ENCODE measurements at places on chromosomes 5 and 9.

- no peak for DNase-seq
Measured at GRCh38 chr9:61673664-61674381, 484.0 kb downstream of the SPATA31A7 start.

GRCh38 chr5:141800617-141801016 lies 77.6 kb downstream of the PCDH1 start:
- DNase-seq: no peak

DNA sequence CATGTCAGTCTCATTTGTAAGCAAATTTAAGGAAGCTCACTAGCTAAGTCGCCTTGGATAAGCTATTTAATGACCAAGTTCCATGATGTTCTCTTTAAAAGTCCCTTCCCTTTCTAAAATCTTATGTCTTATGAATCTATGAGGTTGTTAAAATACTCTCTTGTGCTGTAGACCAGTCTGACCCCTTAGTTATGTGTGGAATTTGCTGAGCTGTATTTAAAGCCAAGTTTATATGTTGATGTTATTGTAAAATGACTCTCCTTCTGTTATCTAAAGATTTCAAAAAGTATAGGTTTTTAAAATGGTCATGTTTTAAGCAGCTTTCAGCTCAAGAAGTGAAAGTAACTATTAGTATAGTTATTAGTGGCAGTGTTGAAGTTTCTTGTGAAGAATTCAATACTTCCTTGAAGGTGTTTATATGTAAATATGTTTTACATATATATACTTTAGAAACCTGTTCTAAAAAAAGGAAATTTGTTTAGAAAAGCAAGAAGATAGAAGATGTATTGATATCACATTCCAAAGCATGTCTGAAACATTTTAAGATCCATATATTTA lies 92.2 kb downstream of the CDC42SE2 start:
- no peak for DNase-seq

- DNase-seq: no peak
Measured at GRCh38 chr5:6634306-6634705, 1.1 kb downstream of the SRD5A1 start.

DNA sequence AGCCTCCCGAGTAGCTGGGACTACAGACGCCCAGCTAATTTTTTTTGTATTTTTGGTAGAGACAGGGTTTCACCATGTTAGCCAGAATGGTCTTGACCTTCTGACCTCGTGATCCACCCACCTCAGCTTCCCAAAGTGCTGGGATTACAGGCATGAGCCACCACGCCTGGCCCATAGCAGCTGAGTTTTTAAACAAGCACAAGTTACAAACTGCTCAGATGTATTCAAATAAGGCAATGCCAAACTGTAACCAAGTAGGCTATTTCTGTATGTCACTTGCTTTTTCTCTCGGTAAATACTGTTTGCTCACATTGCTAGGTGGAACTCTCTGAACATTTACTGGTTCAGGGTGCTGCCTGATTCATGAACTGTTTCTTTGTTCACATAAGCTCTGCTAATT lies 799.3 kb upstream of the NUDT12 start:
- no peak for DNase-seq

DNA sequence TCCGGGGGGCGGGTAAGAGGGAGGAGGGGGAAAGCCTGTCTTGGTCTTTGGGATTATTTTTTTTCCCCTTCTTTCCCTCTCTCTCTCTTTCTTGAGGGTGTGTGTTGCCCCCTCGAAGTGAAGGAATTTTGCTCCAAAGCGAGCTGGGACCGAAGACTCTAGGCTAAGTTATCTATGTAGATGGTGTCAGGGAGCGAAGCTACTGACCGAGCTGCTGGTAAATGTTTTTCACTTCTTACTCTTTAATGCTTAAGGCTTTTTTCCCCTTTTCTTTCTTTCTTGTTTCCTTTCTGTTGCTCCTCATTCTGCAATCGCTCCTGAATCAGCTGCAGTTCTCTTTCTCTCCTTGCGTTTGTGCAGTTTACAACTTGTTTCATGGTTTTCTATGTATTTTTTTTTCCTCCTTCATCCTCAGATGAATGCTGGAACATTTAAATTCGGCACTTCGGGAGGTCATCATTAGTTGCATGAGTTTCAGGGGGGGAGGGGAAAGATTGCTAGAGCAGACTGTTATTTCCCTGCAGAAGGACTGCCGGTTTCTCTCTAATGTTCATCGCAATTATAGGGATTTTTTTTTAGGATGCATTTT lies 1312.0 kb upstream of the WWC1 start:
- no peak for DNase-seq

DNA sequence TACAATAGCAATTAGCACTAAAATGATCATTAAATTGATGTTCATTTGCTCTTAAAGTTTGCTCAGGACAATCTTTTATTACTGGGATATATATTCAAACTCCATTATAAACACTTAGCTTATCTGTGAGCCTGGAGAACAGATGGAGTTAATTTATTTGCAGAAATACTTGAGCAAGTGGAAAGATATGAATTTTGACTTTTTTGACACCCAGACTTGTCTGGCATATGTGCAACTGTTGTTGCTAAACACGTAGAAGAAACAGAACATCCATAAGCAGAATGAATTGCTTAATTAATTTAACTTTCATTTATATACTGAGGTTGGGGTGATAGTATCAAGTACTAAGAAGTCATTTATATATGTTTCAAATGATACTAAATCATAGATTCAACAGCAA lies 820.7 kb upstream of the TYRP1 start:
- no peak for DNase-seq

GRCh38 chr9:105255421-105255820 lies 11.0 kb downstream of the SLC44A1 start:
- DNase-seq: no peak

- no peak for DNase-seq
Measured at GRCh38 chr9:130211548-130212226, 39.5 kb downstream of the NCS1 start.

DNA sequence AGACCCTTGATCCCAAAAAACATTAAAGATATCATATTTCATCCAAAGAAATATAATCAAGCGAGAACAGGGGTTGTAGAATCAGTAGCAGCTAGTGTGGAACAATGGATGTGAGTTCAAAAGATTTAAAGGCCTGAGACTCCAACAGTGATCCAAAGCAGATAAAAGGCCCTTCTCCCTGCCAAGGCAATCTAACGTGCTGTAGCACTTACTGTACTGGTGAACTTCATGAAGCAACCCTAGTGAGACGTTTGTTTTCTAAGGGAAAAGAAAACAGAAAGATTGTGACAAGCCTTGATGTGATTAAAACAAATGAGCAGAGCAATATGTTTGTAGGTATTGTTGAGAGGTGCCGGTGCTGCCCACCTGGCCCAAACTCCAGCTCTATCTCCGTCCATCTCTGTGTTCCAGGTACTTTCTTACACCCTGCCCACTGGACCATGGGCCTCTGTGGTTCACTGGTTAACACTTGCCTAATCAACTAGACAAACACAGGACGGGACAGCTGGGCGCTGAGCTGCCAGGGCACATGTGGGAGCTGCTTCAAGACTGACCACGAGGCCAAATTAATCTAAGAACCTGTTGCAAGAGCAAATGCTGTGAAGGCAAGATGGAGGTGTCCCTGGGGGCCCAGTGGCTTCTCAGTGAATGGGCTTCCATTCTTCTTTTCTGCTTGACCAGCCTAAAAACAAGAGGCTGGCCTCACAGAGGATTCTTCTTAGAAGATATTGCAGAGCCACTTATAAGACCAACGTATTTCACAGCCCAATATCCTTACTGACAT lies 265.5 kb downstream of the CWC27 start:
- no peak for DNase-seq

DNA sequence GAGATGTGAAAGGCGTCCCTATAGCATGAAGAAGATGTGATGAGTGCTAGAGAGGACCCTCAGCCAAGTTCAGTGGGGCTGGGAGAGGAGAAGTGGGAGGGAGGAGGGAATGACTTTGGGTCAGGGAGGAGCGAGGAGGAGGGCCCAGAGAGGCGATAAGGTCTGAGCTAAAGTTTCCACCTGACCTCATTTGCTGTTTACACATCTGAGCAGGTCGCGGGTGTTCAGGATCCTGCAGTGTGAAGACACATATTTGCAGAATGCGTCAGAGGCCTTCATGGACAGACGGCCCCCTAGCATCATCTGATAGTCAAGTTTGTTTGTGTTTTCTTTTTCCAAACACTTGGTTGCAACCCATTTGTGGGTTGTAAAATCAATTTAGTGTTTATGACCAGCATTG lies 18.9 kb upstream of the IGFBPL1 start:
- DNase-seq: no peak

- no peak for DNase-seq
Measured at GRCh38 chr5:39400713-39401578, 23.8 kb downstream of the DAB2 start.

DNA sequence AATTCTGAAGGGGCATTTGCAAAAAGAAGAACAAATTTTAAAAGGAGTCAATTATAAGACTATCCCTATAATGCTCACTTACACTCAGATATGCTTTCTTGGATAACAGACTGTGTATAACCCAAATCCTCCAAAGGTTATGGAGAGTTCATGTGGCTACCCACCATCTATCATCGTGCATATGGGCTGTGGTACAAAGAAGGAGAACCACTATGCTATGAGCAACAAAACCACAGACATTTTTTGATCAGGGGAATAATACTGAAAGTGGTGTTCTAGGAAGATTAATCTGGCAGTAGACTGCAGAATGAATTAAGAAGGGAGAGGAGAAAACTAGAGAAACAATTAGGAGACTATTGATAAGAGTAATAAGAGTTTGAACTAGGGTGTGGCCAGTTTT lies 16.8 kb downstream of the NR3C1 start:
- no peak for DNase-seq

GRCh38 chr9:99130069-99130468 lies 25.2 kb downstream of the TGFBR1 start:
- no peak for DNase-seq

DNA sequence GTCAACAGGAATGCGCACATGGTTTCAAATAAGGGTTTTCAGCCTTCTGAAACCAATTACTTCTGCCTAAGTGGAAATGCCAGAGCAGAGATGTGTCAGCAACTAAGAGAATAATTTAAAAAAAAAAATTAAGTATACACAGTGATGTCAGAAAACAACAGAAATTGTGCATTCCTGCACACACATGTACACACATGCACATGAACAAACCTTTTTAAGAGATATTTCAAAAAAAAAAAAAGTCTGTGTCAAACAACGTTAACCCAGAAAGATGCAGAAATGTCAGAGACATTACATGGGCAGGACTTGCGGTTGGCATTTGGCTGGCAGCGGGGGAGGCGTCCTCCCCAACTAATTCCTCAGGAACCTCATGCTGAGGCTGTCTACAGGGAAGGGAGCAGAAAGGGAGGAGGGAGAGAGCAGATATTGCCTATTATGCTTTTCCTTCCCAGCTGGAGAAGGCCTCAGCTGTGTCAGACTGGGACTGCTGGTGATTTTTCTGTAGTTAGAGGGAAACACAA lies 536.9 kb upstream of the WWC1 start:
- no peak for DNase-seq

GRCh38 chr5:173314166-173314952 lies 13.9 kb downstream of the STC2 start:
- DNase-seq: no peak

DNA sequence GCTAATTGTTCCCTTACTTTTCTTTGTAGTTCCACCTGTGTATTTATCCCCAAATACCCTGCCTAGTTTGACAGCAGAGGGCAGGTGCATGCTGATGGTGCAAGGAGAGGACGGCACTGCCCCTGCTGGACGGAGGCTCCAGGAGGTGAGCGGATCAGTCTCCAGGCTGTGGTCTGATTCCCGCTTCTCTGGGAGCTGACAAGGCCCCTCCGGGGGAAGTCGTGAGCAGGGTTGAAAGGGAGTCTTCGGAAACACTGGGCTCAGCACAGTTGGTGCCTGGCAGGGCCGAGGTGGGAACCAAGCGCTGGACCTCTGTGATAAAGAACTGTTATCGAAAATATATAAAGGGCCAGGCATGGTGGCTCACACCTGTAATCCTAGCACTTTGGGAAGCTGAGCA lies 52.9 kb downstream of the RASGEF1C start:
- DNase-seq: no peak

DNA sequence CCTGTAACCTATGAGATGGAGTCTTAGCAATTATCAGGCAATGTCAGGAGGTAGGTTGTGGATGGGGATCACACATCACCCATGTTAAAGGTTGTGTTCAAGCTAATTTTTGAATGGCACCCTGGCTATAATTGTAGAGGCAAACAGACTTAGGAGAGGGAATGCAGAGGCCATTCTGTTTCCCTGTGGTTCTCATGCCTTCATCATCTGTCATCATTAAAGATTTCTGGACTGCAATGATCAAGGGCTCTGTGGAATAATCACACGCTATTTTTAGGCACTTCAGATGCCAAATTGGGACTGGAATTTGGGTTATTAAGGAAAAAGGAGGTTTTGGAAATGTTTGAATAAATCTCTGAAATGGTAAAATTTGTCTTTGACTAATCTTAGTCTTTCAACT lies 1065.4 kb downstream of the TAF11L14 start:
- no peak for DNase-seq

DNA sequence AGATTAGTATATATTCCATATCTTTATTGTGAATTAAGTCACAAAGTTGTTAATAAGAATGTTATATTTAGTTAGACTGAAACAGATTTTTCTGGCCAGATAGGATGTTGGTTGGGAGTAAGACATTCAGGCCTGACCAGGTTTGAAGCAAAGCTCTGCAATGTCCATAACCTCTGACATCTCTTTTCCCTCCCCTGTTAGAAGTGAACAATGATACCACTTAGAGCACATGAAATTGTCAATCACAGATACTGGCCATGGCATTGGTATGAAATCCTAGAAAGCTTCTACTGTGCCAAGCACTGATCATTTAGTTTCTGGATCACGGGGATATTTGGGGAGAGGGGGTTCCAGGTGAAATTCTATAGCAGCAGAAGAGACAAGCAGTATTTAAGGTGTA lies 1455.1 kb upstream of the CDH9 start:
- no peak for DNase-seq

- no peak for DNase-seq
Measured at GRCh38 chr5:79689541-79690466, at the start of gene CMYA5. CMYA5 (plus strand) TSS chr5:79689836; CDS start chr5:79689908, 72 bp downstream.

- DNase-seq: no peak
Measured at GRCh38 chr5:160044391-160044804, 35.5 kb downstream of the TTC1 start.

DNA sequence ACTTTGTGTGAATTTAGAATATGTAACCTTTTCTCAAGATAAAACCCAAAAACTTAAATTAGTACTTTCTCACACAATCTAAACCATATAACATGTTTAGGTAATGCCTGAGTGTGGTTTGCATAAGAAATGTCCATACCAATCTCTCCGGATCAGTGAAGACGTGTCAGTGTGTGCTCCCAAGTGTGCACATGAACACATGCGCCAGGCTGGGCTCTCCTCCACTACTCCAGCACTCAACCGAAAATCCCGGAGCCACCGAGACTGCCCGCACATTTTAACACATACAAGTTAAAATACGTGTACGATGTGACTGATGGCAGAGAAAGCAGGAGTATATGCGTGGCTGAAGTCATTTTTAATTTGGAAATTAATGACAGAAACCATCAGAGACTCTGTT lies 658.4 kb downstream of the EFNA5 start:
- no peak for DNase-seq
